Mammary epithelial cell (primary cell): ENCODE measurements at places on chromosomes 5 and 9. TPM values are rescaled to one million over a fixed set of nuclear protein-coding genes. Genes with fewer than 3 reads are reported as not detected.
A peak's percentile ranks its signal among the peaks of the same experiment; 100 is the strongest.

GRCh38 chr9:73081979-73082657 lies 69.5 kb upstream of the ANXA1 start:
- peak; percentile 24 for DNase-seq

DNA sequence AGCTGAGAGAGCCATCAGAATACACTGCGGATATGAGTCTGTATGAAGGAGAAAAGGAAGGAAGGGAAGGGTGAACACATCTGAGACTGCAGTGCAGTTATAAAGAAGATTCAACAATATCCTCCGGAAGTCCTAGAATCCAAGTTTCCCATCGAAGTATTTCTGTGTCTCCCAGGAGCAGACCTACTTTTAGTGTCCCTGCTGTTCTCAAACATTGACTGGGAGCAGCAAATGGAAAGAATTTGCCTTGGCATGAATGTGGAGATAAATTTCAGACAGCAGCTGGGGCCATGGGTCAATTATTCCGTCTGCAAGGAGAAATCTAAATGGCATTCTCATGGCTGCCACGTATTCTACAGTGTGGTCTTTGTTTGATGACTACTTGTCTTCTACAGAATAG lies 478.1 kb upstream of the SMC2 start:
- DNase-seq, result no peak

DNA sequence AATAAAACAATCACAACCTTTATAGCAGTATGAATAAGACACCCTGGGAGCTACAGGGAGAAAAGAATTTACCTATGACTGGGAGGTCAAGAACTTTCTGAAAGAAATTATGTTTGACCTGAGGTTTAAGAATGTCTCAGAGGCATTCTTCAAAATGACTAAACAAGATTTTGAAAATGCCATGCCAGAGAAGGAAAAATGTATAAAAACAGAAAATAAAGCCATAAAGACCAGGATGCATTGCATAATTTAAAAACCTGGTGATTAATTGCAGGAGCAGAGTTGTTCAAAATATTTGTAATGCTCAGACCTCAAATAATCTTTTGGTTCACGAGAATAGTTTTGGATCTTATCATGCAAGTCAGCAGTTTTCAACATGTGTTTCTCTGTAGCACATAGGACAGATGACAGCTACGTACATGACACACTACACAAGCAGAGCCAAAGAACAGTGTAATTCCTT lies 954.7 kb upstream of the ARRDC3 start:
- DNase-seq, result peak; percentile 82

DNA sequence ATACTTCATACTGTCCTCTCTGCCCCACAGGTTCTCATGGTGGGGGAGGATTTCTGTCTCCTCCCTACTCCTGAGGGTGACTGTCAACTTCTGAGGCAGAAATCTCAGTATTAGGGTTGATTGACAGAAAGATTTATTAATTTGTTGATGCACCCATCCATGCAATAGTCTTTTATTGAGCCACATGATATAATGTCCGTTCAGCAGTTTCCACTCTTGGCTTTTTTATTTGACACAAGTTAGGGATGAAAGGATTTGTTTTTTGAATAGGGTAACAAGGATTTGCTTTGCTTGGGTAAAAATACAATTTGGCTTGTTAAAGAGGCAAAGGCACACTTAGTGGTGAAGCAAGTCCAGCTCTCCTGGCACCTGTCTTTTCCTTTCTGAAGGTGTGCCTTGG lies 125.0 kb downstream of the ADAMTSL1 start:
- DNase-seq, result no peak

- DNase-seq, result no peak
Measured at GRCh38 chr9:110153431-110153830, 54.5 kb downstream of the C9orf152 start.

- DNase-seq, result no peak
Measured at GRCh38 chr9:131477367-131477766, 25.4 kb upstream of the POMT1 start.

GRCh38 chr5:78377718-78378105 lies 17.3 kb downstream of the SCAMP1 start:
- DNase-seq, result no peak

DNA sequence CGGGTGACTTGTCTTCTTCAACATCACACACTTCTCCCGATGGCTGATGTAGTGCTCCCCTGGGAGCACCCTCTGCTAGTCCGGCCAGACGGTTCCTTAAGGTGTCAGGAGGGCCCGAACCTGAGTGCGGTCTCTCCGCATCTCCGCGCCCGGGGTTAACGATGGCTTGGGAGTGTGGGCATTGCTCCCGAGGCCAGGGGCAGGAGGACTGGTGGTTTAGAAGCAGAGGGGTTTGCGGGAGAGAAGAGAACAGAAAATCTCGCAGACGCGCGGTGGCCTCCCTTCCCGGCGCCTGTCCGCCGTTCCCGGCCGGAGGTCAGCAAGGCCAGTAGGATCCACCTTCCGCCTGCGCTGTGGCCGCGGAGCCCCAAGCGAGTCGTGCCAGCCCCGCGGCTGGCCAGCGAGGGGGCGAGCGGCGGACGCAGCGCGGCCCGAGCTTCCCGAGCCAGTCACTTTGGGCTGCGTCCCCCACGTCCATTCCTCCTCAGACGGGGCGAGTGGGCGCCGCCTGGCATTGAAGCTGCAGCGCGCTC lies 700 bp downstream of the CDO1 start:
- no peak for DNase-seq

DNA sequence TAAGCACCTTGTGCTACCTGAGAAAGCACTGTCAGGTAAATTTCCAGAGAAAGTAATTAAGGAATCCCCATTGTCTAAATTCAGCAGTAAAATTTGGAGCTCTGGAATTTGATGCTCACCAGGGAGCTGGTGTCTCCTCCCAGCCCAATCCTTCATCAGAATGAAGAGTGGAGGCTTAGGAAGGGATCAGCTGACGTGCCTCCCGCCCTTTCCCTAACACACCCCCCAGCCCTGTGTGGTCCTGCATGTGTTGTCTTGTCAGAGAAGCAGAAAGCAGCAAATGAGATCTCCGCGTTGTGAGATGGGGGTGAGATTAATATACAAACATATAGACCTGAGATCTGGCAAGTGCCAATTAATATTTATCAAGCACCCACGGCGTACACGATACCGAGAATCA lies 26.9 kb upstream of the BARHL1 start:
- no peak for DNase-seq

Gene TAF11L6
- not detected for total RNA-seq

DNA sequence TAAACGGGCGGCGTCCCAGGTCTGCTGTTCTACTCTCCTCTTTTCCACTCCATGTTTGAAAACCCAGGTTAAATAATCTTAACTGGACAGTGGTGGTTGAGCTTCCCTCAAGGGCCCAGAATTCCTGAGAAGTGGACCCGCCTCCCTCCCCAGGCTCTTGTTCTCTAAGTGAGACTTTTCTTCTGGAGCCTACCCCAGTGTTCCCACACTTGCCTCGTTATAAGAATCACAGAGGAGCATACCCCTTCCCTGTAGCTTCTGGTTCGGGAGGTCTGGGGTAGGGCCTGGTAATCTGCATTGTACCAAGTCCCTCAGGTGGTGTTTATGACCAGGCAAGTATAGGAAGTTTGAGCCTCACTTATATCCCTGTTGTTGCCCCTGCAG lies 12.0 kb downstream of the PSD2 start:
- no peak for DNase-seq

DNA sequence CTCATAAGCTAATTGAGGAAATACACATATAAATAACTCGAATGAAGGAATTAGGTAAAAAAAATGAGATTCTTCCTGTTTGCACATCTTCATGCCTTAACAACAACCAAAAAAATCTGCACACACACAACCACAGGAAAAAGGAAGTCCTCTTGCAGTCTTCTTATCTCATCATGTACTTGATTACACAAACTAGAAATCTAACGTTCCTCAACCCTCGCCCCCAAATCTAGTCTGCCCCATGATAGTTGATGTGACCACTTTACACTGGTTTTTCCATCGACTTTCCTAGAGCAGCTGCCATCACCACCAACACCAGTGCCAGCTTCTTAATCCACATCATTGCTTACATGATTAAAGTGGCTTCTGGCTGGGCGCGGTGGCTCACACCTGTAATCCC lies 31.2 kb upstream of the RNU6ATAC start:
- DNase-seq, result no peak

Gene SLCO6A1
- total RNA-seq, result not detected in 2 replicates

GRCh38 chr5:90547072-90547536 lies 11.5 kb upstream of the ADGRV1 start:
- DNase-seq, result no peak

Gene PCA3
- total RNA-seq, result not detected in 2 replicates

DNA sequence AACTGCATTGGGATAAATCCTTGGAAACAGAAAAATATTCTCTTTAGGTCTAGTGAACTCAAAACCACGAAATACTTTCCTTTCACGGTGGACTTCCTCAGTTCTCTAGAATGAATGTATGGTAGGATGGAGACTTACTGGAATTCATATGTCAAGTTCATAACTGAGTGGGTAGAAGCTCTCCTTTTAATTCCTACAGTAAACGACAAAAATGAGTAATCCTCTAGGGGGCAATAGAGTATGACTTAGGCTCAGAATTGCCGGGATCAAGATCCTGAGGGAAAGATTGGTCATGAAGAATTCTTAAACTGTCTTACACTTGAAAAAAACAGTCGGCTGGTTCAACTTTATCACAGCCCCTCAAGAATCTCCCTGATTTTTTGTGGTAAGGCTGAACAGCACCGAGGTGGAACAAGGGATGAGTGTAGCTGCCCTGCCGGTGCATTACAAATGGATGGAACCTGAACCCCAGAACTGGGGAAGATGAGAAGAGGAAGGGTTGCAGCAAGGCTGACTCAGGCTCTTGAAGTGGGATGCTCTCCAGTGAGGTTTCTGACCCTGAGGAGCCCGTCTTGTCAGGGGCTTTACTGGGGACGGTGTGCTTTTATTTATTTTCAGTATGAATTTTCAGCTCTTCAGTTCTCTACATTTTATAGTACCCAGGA lies 14.0 kb upstream of the LOX start:
- DNase-seq, result peak; percentile 35

DNA sequence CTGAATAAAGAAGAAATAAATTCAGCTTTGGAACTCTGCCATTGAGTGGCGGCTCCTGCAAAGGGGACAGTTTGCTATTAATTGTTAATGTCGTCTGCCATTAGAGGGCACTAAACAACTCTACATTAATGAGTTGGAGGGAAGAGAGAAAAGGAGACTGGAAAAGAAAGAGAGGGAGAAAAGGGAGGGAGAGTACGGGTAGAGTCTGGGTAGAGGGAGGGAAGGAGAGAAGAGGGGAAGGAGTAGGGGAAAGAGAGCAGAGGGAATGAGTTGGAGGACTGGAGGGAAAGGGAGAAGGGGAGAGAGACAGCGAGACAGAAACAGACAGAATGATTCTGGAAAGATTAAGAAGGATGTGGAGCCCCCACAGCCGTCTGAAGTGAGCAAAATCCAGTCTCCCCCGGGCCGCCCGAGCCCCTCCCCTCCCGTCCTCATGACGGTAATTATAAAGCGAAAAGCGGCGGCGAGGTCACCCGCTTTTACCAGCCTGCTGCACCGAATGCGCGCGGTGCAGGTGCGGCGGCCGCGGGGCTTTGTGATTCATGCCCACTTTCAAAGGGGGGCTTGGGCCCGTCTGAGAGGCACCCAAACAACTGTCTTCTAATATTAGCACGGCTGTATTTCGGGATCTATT lies 1.9 kb upstream of the FST start:
- peak; percentile 59 for DNase-seq

Gene TMEM232
- 0.71 and 1.6 TPM in 2 replicates for total RNA-seq

- no peak for DNase-seq
Measured at GRCh38 chr9:120724757-120725400, 10.6 kb upstream of the MEGF9 start.

Gene PCDHGA5
- total RNA-seq, result 1.5 TPM

Gene ZBED3
- total RNA-seq, result 2.8 and 8.3 TPM in 2 replicates

Gene ANKRD18A
- 5.6 and 10.4 TPM in 2 replicates for total RNA-seq

DNA sequence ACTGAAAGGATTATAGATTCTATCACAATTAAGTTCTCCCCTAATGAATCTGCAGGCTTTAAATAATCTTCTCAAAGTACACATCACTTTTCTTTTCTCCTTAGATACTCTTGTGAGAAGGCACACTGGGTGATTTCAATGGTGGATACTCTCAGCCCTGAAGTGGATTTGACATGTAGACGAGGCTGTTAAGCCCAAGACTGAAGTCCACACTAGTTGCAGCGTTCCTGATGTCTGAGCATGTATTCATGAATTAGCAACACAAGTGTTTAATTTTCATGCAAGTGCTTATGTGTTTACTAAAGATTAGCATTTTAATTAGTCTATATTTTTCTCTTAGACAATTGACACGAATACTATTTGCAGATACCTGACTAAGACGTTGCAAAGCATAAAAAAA lies 218.9 kb downstream of the TMEM161B start:
- DNase-seq, result no peak

Gene ATG12
- total RNA-seq, result 33.4 and 38.4 TPM in 2 replicates

GRCh38 chr9:85960688-85961093 lies 19.7 kb downstream of the NAA35 start:
- DNase-seq, result no peak

- DNase-seq, result peak; percentile 42
Measured at GRCh38 chr9:20872340-20872977, 159.0 kb downstream of the HACD4 start.

GRCh38 chr5:127302509-127302908 lies 11.9 kb downstream of the MEGF10 start:
- no peak for DNase-seq

Gene HTR1A
- total RNA-seq, result not detected in 2 replicates

- no peak for DNase-seq
Measured at GRCh38 chr5:165894916-165895315, 2389.5 kb downstream of the MAT2B start.

DNA sequence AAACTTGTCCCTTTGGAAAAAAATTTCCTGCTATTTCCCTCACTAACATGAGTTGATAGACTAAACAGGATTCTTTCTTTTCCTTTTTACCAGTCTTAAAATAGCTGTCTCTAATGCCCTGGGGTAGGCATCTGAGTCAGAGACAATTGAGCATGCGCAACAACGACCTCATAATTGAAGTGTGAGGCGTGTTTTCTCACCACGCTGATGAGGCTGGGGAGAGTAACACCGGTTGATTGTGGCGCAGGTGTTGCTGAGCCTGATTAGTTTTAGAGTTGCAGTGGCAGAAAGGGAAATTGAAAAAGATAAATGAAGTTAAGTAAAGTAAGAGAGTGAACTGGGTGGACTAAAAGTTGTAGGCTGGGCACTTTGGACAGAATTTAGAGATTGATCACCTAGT lies 213.7 kb downstream of the TLR4 start:
- DNase-seq, result no peak

DNA sequence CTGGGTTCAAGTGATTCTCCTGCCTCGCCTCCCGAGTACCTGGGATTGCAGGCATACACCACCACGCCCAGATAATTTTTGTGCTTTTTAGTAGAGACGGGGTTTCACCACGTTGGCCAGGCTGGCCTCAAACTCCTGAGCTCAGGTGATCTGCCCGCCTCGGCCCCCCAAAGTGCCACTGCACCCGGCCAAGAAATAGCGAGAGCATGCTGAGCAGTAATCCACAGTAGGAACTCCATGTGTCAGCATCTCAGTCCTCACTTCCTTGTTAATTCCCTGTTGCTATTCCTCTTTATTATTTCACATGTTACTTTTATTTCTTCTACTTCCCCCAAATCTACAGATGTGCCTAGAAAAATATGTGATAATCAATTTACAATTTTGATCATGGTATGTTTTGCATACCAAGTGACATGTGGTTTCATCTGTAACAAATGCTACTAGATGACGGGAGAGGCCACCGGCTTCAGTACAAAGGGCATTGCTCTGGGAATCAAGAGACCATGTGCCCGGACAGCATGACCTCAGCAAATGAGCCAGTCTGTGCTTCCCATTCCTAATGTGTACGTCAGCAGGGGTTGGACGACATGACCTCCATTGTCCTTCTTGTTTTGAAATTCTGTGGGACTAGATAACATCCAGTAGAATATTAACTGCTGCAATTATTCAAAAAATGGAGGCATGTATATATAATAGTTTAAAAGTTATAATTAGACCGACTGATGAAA lies 61.6 kb downstream of the FNBP1 start:
- DNase-seq, result no peak
